ENCODE measurements at places on chromosomes 16 and 17.

DNA sequence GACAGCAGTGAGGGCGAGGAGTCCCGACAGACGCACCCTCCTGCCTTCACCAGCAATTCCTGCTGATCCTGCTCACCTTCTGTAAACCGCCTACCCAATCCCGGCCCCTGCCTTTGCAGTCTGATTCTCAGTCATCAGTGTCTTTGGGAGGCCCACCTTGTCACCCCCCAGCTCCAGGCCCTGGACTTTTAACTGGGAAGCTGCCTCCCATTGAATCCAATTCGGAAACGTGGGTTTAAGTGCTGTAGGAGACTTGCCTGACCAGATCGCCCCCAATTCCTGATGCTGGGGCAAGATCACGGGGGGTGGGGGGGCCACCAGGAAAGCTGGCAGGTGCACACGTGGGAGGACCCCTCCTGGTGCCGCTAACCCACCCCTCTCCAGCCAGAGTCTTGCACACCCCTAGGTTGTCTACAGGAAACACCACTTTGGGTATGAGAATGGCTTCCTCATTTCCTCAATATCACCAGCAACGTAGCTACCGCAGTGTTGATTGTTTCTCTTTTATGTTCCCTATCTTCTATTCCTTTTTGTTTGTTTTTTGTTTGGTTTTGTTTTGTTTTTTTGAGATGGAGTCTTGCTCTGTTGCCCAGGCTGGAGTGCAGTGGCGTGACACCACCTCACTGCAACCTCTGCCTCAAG is 46.6 kb upstream of the CMIP start:
- DNase-seq: no peak

- DNase-seq: no peak
Measured at GRCh38 chr17:40171750-40172149, 5.5 kb upstream of the RAPGEFL1 start.

DNA sequence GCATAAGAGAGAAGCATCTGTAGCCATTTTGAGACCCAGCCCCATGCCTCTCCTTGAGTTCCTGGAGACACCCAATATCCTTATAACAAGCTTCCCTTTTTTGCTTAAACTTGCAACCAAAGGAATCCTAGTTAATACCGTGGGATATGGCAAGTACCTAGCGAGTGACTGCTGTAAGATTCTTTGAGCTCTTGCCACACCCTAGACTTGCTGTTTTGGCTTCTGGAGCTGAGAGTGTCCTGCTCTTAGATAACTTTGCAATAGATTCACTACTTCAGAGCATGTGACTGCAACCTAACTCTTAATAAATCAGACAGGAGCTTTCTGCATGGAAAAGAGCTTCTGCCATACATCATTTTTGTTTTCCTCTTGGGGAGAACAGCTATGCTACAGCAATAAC is 58.3 kb downstream of the AKAP1 start:
- DNase-seq: no peak

DNA sequence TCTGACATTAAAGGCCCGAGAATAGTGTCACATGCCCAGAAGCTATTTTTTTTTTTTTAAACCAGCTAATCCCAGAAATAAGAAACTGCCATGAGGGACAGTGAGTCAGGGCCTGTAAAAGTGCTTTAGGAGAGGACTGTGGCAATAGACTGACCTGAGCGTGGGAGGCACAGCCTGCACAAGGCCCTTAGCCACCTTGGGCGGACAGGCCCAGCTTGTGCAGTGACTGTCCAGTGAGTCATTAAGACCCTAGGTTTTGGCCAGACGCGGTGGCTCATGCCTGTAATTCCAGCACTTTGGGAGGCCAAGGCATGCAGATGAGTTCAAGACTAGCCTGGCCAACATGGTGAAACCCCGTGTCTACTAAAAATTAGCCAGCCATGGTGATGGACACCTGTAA is 343.0 kb upstream of the ZFHX3 start:
- no peak for DNase-seq

DNA sequence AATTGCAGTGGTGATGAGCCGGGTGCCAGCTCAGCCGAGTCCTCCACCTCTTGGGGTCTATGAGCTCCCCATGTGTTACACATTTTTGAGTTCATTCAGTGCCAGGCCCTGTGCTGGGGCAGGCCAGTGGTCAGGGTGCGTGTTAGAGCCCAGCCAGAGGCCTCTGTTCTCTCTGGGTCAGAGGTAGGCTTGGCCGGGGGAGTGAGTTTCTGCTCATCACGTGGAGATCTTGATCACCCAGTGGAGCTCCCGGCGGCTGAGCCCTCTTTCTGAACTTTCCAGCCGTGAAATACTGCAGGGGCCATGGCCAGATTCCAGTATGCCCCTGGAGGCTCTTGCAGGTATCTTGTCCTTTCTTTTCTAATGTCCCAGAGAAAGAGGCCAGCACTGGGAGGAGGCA is 93.0 kb downstream of the RAP1GAP2 start:
- DNase-seq: no peak

GRCh38 chr17:8359769-8360168 is 16.7 kb downstream of the KRABD2 start:
- DNase-seq: no peak

GRCh38 chr17:17535957-17536356 is 39.8 kb upstream of the RASD1 start:
- DNase-seq: no peak

GRCh38 chr17:76197911-76198310 is 42.4 kb downstream of the RNF157 start:
- DNase-seq: no peak

- DNase-seq: peak; percentile 30
Measured at GRCh38 chr17:72725433-72726068, 366.9 kb downstream of the SLC39A11 start.

GRCh38 chr16:27740496-27741201 is 190.7 kb downstream of the KATNIP start:
- DNase-seq: no peak

DNA sequence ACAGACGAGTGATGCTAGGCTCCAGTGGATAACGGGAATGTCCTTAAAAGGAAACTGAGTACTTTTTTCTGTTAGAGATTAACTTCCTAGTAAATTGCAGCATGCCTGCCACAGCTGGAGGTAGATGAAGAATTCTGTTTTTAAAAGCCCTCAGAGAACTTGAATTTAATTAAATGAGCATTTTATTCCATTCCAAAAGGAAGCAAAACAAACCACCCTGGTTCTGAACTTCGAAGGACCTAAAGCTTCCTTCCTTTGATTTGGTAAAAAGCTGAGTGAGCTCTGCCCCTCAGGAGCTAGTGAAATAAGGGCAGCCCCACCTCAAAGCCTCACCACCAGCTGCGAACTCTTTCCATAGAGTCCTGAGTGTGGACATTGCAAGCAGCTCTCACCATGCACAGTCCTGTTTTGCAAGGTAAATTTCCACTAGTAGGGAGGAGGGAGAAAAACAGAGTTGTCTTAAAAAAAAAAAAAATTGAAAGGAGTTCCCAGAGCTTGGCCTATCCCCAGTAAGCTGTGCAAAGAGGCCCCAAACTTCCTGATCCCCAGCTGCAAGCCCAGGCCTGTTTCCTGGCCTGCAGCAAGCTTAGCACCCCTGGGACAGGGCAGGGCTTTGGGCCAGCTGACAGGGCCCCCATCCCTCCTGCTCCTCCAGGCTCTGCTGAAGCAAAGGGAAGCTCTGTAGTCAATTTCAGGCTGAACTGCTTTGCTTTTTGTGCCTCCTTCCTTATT is 11.2 kb downstream of the CHD9NB start:
- no peak for DNase-seq

DNA sequence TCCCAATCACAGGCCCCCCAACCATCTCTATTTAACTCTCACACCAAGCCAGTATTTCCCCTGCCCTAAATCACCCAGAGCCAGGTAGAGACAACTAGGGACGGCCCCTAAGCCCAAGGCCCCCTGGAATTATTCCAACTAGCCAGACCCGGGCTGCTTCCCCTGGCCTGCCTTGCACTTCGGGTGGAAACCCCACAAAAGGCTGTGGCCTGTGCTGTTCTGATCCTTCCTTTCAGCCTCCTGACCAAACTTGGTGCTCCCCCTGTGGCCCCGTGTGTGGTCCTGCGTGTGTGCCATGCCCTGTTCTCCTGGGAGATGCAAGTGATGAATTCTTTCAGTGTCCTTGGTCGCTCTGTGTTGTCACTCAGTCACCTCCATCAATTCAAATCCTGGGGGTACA is 14.9 kb downstream of the CCL17 start:
- DNase-seq: no peak

DNA sequence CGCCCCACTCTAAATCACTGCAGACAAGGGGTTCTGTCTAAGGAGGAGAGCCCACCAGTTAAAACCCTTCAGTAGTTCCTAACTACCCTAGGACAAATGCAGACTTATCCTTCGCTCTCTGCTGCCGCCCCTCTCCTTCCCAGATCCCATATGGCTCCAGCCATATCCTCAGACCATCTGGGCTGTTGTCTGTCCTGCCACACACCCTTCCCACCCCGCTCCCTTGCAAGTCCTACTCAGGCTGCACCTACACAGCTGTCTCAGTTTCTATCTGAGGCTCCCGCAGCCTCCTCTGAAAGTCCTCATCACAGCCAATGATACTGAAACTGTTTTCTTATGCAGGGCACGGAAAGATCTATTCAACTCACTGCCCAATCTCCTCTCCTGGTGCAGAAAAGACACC is 720 bp upstream of the BCKDK start:
- DNase-seq: no peak

- no peak for DNase-seq
Measured at GRCh38 chr16:88781140-88782077, 3.6 kb downstream of the PIEZO1 start.

- no peak for DNase-seq
Measured at GRCh38 chr16:53609536-53609935, 94.1 kb downstream of the RPGRIP1L start.

GRCh38 chr17:81083125-81083765 is 48.3 kb downstream of the BAIAP2 start:
- no peak for DNase-seq

DNA sequence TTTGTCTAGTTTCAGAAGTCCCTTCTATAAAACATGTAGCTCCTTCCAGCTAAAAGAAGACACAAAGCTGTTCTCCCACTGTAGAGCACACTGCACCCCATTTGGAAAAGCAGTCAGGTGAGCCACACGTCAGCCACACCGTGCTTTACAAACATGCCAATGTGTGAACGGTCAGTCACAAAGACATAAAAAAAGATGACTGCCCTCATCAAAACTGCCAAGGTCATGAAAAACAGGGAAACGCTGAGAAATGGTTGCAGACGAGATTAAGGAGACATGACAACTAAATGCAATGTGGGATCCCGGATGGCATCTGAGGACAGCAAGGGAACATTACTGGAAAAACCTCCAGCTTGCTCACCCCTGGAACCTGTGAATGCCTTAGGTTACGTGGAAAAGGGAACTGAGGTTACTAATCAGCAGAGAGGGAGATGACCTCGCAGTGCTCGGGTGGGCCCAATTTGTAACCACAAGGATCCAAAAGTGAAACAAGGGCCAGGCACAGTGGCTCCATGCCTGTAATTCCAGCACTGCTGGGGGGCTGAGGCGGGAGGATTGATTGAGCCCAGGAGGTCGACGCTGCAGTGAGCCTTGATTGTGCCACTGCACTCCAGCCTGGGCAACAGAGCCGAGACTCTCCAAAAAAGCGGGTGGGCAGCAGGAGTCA is 8.1 kb downstream of the ANKRD11 start:
- DNase-seq: no peak

GRCh38 chr16:66427036-66427860 is at the start of gene BEAN1:
TSS of gene BEAN1 (plus strand) at chr16:66427295. CDS start at chr16:66437677, 10,382 bp downstream.
- DNase-seq: no peak

DNA sequence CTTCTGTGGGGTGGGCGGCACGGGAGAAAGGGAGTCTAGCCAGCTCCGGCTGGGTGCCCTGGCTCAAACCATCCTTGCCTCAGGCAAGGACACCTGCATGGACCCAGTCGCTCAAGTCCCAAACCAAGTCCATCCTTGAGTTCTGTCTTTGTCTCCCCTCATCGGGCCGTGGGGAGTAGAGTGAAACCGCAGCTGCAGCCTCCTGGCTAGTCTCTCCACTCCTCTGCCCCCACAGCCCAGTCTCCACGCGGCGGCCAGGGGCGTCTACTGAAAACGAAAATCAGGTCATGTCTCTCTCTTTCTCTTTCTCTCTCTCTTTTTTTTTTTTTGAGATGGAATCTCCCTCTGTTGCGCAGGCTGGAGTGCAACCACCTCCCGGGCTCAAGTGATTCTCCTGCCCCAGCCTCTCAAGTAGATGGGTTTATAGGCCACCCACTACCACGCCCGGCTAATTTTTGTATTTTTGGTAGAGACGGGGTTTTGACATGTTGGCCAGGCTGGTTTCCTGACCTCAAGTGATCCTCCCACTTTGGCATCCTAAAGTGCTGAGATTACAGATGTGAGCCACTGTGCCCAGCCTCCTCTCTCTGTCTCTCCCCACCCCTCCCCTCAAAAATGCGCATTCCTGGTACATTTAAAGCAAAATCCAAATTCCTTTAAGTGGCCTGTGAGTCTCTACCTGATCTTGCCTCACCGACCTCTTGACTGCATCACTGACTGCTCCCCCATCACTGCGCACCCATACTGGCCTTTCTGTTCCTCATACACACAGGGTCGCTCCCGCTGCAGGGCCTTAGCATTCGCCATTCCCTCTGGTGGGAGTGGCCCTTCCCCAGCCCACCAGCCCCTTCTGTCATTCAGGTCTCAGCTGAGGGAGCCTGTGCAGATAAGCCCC is 17.7 kb upstream of the RMI2 start:
- DNase-seq: no peak

DNA sequence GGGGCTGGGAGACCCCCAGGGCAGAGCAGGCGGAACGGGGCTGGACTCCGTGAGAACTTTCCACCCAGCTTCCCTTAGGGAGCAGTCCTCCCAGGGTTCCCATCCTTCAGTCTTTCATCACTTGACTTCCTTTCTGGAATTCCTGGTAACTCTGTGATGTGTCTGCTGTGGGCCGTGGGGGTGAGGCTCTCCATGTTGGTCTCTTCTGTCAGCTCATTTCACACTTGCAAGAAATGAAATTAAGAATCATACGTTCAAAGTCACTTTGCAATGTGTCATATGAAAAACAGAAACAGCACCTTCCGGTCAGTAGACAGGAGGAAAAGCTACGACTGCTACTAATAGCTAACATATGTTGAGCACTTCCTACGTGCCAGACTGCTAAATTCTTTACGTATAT is 5.4 kb upstream of the BBS2 start:
- DNase-seq: no peak

DNA sequence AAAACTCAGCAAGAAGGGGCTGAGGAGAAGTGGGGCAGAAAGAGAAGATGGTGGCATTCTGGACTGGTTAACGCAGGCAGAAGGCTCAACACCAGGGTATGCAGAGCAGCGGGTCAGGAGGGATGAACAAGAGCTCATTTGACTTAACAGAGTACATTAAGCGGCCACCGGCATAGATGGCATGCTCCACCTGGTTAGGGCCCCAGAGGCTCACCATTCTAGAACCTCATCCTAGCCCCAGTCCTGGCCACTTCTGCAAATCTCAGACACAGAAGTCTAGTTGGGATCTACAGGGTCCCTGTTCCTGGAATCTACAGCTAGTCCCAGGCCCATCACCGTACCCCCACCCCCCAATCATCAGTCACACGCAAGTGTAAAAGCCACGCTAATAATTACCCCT is 1.7 kb upstream of the MYO1C start:
- no peak for DNase-seq

Data from activated CD8-positive, alpha-beta memory T cell treated with anti-CD3 and anti-CD28 coated beads for 1 hour (primary cell).